ENCODE measurements at places on chromosomes 2 and 18.

- no peak for DNase-seq
These were observed 22.7 kb downstream of the TRAPPC8 start for GRCh38 chr18:31920277-31920676.

- DNase-seq: no peak
These were observed 267.8 kb downstream of the TNS1 start for GRCh38 chr2:217735034-217735433.

DNA sequence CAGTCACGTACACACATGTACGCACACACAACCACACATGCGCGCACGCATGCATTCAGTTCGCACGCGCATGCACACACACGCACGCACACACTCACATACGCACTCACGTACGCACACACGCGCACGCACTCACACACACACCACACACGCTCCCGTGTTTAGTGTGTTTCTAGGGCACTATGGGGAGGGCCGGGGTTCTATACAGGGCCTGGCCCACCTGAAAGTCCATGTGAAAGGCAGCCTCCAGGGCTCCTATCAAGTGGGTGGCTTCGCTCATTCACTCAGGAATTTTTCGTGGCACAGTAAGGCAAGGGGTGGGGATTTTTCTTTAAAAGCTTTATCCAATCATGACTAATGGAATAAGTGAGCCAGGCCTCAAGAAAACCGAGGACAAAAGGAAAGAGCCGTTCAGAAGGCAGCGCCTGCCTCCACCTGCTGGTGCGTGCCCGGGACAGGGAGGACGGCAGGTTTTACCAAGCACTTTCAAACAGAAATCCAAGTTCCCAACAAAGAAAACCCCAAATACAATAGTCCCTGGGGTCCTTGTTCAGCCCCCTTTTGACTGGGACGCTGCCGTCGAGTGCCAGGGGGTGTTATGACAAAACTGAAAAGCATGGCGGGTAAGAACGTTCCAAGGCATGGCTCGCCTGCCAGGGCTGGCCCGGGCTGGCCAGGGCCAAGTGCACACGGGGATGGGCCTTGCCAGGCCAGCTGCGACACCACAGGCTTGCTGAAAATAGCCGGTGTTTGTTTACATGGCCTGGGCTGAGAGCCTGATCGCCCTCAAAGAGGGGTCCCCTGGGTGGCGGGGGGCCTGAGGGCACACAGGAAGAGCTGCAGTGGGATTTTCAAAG, 110.0 kb downstream of the HDAC4 start:
- peak; percentile 50 for DNase-seq

DNA sequence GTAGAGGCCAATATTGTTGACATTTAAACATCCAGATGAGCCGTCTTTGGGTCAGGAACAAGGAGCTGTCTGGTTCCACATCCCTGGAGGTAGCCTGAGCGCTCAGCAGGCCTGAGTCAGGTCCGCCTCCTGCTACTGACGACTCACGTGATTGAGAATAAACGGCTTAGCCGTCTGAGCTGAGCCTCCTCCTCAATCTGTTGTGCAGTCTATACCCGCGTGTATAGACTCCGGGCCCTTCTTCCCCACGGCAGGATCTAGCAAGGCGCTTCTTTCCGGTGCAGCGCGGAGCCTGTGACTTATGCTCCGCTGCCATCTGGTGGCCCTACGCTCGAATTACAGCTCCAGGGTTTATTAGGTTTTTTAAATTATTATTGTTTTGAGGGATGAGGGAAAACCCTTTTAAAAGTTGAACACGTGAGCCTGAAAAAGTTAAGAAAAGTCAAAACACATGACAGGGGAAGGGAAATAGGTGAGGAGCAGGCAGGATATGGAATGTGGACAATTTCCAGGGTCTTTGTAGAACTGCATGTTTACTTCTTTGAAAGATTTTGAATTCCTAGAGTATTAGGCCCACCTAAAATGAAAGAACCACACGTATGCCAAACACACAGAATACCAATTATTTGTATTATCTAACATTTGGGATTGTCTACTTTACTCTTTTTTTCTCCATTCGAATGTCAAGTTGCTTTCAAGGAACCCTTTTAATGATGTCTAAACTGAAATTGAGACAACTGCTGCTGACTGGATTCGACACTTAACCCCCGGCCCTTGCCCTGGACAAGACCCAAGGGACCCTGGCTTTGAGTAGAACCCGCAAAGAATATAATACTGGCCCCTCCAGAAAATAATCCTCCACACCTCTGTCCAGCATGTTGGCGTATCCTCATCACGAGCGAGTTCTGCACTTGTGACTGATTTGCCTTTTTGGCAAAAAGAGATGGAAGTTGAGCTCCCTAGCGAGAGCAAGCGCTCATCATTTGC, 112.4 kb upstream of the ZNF236 start:
- DNase-seq: no peak

GRCh38 chr2:136135921-136136906, 18.3 kb upstream of the CXCR4 start:
- no peak for DNase-seq

GRCh38 chr2:211837206-211837605, 701.4 kb downstream of the ERBB4 start:
- no peak for DNase-seq

DNA sequence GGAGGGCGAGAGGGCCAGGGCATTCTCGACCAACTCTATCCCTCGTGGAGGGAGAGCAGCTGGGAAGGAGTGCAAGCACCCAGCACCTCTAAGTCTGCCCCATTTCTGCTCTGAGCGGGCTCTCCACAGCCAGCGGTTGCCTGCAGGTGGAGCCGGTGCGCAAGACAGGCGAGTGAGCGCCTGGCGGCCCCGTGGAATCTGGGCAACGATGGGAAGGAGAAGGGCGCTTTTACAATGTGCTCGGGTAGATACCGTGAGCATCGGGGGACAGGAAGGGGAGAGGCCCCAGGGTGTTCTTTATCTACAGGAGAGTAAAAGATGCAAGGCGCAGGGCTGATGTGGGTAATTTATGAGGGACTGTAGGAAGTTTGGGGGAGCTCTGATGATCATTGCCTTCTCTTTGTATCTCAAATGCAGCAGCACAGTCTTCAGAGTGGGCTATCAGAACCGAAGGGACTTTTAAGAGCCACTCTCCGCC, 867 bp upstream of the TTL start:
- DNase-seq: peak; percentile 71
